SK-N-DZ (cell line): ENCODE measurements at places on chromosomes 7 and 10.

GRCh38 chr10:85433248-85433647 lies 933.3 kb downstream of the GRID1 start:
- no peak for DNase-seq

DNA sequence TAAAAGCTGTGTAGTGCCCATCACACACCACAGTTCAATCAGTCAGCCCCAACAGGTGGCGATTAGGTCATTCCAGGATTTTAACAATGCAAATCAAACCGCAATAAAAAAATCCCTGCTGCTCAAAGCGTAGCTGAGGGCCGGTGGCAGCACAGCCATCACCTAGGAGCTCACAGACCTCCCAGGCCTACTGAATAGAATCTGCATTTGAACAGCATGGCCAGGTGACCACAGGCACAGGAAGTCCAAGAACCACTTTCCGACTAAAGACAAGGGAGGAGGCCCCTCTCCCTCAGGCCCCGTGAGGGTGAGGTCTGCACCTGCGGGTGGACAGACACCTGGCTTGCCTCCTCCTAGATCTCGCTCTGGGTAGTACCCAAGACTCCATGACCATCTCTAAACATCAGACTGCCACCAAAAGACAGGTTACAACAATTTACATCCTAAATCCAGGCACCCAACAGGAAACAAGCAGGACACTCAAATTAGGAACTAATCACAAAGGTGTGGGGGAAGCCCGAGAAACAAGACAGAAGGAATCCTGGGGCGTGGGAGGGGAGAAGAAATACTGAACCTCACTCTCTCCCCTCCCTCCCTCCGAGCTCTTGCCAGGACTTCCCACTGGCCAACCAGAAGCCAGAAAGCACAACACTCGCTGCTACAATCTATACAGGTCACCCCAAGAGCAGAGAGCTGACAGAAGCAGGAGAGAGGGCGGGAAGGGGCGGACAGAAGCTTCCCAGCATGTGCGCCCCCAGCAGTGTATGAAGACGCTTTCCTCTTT lies 19.2 kb downstream of the GNA12 start:
- no peak for DNase-seq

DNA sequence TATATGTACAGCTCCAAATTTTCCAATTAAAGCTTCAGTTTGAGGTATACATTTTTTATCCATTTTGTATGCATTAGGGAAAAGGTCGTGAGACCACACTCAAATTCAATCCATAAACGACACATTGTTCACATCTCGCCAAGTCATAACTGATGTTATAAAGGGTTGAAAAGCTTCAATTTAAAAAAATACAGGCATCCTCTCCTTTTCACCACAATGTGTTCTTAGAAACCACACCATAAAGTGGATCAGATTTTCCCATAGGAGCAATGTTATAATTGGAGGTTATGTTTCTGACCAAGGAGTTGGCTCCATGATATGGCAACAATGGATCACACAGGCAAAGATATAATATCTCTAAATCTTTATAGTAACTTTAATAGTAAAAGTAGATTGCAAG lies 663.6 kb downstream of the PARD3 start:
- DNase-seq: no peak

GRCh38 chr10:103554488-103555324 lies 61.2 kb downstream of the NEURL1 start:
- DNase-seq: peak; percentile 86

DNA sequence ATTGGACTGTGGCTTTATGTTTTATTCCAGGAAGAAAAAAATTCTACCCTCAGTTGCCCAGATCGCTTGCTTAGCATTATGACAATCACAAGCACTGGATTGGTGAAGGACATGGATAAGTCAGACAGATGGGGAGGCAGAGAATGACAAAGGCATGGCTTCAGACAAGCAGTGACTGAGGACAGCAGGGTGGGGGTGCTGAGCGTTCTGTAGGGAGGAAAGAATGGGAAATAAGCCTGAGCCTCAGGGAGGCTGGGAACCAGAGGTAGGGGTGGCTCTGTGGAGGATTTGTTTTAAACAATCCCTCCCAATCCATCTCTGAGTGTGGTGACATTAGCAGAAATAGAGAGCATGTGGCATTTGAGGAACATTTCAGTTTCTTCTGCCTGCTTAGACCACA lies 896.9 kb downstream of the CCSER2 start:
- no peak for DNase-seq

DNA sequence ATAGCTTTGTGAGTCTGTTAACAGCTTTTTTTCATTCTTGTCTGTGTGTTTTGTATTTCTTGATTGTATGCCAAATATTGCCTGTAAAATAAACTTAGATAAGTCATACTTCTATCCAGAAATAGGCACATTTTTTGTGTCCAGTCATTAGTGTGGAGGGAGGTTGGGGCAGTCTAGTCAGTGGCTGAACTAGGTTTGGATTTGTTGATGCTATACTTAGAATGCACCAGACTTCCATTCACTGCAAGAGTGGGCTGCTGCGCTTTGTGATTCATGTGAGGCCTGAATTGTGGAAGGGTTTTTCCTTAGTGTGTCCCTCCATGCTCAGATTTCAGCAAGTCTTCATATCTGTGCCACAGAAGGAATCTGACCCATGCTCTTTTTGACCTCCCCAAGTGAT lies 50.0 kb downstream of the TRUB1 start:
- DNase-seq: no peak

- no peak for DNase-seq
These were observed 9.4 kb downstream of the WBP1L start for GRCh38 chr10:102752934-102753664.
